ENCODE measurements at places on chromosomes 5 and 9. TPM values are rescaled to one million over a fixed set of nuclear protein-coding genes. Genes with fewer than 3 reads are reported as not detected.

The PIP5K1B gene
- total RNA-seq: 122 TPM

The SNCAIP gene
- 1.2 TPM for total RNA-seq

The AUH gene
- 26.6 TPM for total RNA-seq

The SLC4A9 gene
- 0.23 TPM for total RNA-seq

The SLCO6A1 gene
- not detected for total RNA-seq

The FBP2 gene
- total RNA-seq: not detected

The MELK gene
- 13.8 TPM for total RNA-seq

The WWC1 gene
- 14.7 TPM for total RNA-seq

The SPATA31A3 gene
- total RNA-seq: not detected

The THOC3 gene
- 34.1 TPM for total RNA-seq

The LOX gene
- total RNA-seq: 1.2 TPM

The WDR31 gene
- total RNA-seq: 4.6 TPM

The HEMGN gene
- not detected for total RNA-seq

The TMEFF1 gene
- 0.98 TPM for total RNA-seq

The SLC36A3 gene
- total RNA-seq: not detected

The ITK gene
- total RNA-seq: 2.6 TPM

Measured in mucosa of descending colon (tissue), 3 donors.